ENCODE measurements at places on chromosomes 3 and 15. TPM values are rescaled to one million over a fixed set of nuclear protein-coding genes. Genes with fewer than 3 reads are reported as not detected.

- DNase-seq = no peak
These were observed 623.0 kb downstream of the NTRK3 start for GRCh38 chr15:87633525-87633924.

DNA sequence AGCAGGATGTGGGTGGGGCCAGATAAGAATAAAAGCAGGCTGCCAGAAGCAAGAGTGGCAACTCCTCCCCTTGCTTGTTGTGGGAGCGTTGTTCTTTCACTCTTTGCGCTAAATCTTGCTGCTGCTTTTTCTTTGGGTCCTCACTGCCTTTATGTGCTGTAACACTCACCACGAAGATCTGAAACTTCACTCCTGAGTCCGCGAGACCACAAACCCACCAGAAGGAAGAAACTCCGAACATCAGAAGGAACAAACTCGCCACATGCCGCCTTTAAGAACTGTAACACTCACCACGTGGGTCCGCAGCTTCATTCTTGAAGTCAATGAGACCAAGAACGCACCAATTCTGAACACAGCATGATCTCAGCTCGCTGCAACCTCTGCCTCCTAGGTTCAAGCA is 72.9 kb downstream of the IL12A start:
- no peak for DNase-seq

GRCh38 chr15:71115567-71116351 is 488 bp downstream of the THSD4 start:
- DNase-seq = peak; percentile 50

DNA sequence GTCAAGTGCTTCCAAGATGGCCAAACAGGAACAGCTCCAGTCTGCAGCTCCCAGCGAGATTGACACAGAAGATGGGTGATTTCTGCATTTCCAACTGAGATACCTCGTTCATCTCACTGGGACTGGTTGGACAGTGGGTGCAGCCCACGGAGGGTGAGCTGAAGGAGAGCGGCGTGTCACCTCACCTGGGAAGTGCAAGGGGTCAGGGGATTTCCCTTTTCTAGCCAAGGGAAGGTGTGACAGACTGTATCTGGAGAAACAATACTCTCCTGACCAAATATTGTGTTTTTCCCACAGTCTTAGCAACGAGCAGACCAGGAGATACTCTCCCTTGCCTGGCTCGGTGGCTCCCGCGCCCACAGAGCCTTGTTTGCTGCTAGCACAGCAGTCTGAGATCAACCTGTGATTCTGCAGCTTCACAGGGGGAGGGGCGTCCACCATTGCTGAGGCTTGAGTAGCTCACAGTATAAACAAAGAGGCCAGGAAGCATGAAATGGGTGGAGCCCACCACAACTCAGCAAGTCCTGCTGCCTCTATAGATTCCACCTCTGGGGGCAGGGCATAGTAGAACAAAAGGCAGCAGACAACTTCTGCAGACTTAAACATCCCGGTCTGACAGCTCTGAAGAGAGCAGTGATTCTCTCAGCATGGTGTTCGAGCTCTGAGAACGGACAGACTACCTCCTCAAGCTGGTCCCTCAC is 293.5 kb upstream of the SUCLG2 start:
- no peak for DNase-seq

- DNase-seq = no peak
These were observed 5.8 kb upstream of the ATP11B start for GRCh38 chr3:182787302-182788036.

DNA sequence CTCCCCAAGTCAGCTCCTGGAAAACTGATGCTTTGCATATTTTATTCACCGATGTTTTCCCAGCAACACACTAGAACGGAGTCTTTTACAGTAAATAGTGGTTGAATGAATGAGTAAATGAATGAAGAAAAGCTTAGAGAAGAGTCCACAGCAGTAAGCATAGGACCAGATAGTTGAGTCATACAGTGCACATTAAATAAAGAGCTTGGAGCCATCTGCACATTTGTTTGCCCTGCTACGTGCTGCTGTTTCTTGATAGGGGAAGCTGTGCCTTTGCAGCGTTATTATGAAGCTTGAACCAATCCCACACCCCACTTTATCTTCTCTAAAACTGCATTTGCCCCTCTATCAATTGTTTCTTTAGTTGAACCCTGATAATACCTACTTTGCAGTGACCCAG is 1.2 kb downstream of the FAM98B start:
- no peak for DNase-seq

DNA sequence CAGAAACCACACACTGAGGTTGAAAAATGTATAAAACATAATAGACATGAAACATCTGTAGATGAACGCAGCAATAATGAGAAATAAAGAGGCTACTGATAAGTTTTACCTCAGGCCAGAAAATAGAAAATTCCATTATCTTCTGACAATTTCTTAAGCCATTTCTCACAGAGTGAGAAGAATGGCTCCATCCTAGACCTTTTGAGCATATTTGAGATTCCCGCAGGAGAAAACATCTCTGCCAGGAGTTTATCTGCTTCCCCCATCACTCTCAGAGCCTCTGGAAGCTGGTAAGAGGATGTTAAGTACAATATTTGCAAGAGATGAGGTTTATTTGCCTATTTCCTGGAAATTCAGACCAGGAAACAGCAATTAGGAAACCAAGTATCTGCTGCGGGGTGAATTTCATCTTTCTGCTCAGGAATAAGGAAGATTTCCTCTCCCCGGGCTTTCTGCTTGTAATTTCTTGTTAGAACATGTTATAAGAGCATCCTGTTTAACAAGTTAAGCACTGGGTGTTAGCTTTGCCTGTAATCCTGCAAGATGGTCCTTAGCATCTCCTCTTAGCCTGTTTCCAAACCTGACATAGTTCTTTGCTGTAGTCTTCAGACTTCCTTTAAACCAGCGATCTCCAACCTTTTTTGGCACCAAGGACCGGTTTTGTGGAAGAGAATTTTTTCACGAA is 54.8 kb downstream of the ATP13A4 start:
- no peak for DNase-seq

The CPN2 gene
- 0.36 TPM for total RNA-seq

DNA sequence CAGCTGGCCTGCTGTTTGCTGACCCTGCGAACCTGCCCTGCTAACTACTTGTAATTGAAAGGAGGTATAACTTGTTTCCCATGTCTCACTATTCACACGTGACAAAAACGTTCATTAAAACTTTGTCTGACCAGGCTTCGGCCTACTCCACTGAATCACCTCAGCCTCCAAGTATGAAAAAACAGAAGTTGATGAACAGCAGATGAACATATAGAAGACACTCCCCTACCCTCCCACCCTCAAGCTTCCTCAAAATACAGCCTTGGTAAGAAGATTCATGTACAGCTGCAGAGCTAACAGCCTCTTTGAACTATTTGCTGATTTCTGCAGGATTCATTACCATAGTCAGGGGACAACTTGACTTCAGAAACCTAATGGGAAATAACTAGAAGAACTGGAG is 10.7 kb downstream of the RBM15B start:
- DNase-seq = no peak

- DNase-seq = no peak
These were observed 101.1 kb upstream of the CCNL1 start for GRCh38 chr3:157261000-157261399.

The CHD2 gene
- 118 TPM for total RNA-seq

- DNase-seq = no peak
These were observed 1298.6 kb downstream of the SI start for GRCh38 chr3:163779396-163780344.

The ACAD9 gene
- 38.3 TPM for total RNA-seq

The PCOLCE2 gene
- total RNA-seq = 5.5 TPM

DNA sequence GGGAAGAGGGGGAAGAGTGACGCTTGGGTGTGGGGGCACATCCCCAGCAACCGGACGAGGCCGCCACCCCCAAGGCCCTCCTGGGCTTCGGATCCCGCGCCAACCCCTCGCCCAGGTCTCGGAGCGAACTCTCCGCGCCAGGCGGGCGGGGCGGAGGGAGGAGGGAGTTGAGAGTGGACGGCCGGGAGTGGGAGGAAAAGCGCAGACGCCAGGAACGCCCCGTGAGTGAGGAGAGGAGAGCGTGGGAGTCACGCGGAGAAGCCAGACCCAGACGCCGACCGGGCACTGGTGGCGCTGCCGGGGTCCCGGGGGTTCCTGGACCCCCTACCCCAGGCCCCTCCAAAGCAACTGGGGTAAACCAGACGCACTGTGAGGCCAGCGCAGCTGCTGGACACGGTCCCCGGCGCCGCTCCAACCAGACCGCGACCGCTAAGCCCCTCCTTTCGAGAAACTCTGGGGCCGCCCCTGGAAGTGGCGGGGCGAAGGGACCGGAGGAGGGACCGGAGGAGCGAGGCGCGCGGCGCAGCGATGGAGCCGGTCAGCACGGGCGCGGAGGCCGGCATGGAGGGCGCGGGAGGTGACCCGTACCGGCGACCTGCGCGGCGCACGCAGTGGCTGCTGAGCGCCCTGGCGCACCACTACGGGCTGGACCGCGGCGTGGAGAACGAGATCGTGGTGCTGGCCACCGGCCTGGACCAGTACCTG is at the start of gene EFCC1:
TSS of gene EFCC1 (plus strand) at position 204 of the 705 bp plus-strand sequence. CDS start at position 529, 325 bp downstream.
- DNase-seq = peak; percentile 55

- no peak for DNase-seq
These were observed 188.6 kb downstream of the CHL1 start for GRCh38 chr3:385151-385550.

DNA sequence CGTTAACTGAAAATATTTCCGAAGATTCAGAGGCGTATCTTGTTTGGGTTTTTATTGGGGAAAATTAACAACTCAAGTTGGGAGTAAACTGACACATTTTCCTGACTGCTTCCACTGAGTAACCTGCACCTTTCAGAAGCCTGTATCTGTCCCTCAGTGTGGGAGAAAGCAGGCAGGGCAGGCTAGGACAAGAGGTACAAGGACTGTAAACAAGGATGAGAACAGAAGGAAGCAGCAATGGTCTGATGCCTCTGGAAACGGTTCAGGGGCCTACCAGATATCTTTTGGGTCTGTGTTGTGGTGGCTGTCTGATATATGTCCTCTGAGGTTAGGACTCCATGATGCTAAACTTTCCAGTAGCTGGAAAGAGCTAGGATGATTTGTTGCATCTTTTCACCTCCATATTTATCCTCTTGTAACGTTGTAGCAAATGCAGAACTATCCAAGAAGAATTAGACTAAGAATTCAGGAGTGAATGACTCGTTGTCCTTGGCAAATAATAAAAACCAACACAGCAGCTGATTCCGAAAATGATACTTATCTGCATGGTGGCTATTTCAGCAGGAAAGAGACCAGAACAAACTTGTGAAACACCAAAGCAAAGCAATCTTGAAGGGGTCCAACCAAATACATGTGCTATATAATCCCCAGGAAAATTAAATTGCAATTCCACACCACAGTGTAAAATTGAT is 195.9 kb upstream of the ICE2 start:
- DNase-seq = no peak

The DZIP1L gene
- total RNA-seq = 81.3 TPM

Measured in cardiac muscle cell (in vitro differentiated cells and primary cell).